ENCODE measurements at places on chromosomes 3 and 15. TPM values are rescaled to one million over a fixed set of nuclear protein-coding genes. Genes with fewer than 3 reads are reported as not detected.

Gene SI
- total RNA-seq, result not detected

Gene GPR27
- total RNA-seq, result 2.3 TPM

Gene IL16
- total RNA-seq, result 4.7 TPM

DNA sequence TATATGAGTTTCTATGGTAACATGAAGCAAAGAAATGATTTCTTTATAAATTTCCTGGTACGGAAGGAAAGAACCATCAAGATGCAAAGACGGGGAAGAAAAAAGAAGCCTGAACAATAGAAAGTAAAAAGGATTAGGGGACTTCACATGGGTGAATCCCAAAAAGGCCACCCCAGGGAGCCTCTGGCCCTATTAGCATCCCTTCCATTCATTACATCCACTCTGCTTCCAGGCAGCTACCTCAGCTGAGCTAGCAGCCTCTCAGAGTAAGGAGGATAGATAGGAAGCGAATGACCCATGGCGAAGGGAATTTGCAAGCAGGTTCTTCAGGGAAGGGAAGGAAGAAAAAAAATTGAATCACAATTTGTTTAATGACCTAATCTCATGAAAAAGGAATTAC, 81.6 kb downstream of the GABRB3 start:
- no peak for DNase-seq

GRCh38 chr3:24237971-24238706, 256.5 kb downstream of the THRB start:
- DNase-seq, result no peak

DNA sequence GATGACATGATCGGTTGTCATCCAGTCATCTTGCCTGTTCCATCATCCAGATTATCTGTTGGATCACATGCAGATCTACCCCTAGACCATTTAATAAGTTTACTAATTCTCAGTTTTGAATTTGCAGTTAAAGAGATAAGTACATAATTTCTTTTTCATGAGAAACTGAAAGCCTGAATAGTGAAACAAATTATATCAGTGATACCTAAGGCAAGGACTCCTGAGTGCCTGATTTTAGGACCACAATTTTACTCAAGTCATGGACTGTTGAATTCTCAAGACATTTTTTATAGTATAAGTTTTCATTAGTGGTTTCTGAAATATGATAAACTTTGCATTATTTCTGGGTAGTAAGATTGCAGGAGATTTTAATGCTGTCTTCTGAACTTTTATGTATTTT, 13.2 kb downstream of the SIDT1 start:
- DNase-seq, result no peak

DNA sequence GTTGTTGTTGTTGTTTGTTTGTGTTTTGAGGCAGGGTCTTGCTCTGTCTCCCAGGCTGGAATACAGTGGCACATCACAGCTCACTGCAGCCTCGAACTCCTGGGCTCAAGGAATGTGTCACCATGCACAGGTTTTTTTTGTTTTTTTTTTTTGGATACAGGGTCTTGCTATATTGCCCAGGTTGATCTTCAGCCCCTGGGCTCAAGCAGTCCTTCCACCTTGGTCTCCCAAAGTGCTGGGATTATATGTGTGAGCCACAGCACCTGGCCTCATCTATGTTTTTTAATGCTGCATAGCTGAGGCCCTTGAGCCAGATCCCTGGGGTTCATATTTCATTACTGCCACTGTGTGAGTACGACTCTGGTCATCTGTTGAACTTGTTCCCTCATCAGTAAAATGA, 352.6 kb downstream of the FEZF2 start:
- no peak for DNase-seq

GRCh38 chr3:156509189-156510174, 45.4 kb downstream of the SSR3 start:
- no peak for DNase-seq

GRCh38 chr3:151299006-151299405, 17.6 kb downstream of the GPR87 start:
- no peak for DNase-seq

DNA sequence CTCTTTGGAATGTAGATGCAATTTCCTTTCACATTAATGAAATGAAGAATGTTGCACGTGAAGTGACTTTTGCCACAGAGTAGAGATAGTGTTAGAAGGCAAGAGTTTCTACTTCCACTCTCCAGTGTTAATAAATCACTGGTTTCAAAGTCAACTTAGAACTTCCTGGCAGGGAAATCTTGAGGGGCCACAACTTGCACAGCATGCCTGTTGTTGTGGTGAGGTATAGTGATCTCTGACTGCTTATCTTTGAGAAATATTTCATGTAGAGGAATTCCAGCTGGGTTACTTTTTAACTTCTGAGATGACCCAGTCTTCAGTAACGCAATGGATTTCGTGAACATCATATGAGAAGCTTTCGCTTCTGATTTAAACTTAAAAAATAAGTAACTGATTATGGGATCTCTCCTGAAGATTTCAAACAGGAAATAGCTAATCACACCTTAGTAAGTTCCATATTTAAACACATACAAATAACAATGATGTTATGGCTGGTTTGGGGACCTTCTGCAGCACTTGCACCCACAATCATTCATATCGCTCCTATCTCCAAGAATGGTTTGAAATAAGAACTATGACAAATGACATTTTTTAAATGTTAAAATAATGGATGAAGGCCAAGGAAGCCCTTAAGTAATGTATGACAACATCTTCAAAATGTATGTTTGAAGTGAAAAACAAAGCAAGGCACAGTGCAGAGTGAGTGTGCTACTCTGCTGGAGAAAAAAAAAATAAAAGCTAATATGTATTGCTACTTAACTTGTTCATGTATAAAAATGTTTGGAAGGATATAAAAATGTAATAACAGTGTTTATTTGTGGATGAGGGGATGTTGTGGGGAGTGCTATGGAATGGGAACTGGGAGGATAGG, 726.5 kb upstream of the NECTIN3 start:
- DNase-seq, result no peak

GRCh38 chr15:47041301-47041700, 676.0 kb upstream of the SEMA6D start:
- DNase-seq, result no peak

DNA sequence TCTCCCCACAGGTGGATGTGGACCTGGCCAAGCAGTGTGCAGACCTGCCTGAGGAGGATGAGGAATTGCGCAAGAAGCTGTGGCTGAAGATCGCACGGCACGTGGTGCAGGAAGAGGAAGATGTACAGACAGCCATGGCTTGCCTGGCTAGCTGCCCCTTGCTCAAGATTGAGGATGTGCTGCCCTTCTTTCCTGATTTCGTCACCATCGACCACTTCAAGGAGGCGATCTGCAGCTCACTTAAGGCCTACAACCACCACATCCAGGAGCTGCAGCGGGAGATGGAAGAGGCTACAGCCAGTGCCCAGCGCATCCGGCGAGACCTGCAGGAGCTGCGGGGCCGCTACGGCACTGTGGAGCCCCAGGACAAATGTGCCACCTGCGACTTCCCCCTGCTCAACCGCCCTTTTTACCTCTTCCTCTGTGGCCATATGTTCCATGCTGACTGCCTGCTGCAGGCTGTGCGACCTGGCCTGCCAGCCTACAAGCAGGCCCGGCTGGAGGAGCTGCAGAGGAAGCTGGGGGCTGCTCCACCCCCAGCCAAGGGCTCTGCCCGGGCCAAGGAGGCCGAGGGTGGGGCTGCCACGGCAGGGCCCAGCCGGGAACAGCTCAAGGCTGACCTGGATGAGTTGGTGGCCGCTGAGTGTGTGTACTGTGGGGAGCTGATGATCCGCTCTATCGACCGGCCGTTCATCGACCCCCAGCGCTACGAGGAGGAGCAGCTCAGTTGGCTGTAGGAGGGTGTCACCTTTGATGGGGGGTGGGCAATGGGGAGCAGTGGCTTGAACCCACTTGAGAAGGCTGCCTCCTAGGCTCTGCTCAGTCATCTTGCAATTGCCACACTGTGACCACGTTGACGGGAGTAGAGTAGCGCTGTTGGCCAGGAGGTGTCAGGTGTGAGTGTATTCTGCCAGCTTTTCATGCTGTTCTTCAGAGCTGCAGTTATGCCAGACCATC, 8.6 kb downstream of the VPS18 start:
- peak; percentile 57 for DNase-seq

DNA sequence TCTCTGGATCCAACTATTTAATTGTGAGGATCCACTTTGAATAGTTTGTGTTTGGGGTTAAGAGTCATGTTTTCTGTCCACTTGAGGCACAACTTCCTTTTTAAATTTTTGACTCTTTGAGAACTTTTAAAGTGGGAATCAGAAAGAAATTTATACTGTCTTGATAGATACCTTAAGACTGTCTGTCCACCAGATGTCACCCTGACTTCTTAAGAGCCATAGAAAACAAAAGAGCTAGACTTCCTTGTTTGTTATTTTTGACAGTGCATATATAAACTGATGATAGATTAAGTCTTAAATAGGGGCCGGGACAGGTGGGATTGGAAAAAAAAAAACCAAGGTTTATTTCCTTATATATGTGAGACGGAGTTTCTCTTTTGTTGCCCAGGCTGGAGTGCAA, 52.1 kb upstream of the WDR72 start:
- DNase-seq, result no peak

DNA sequence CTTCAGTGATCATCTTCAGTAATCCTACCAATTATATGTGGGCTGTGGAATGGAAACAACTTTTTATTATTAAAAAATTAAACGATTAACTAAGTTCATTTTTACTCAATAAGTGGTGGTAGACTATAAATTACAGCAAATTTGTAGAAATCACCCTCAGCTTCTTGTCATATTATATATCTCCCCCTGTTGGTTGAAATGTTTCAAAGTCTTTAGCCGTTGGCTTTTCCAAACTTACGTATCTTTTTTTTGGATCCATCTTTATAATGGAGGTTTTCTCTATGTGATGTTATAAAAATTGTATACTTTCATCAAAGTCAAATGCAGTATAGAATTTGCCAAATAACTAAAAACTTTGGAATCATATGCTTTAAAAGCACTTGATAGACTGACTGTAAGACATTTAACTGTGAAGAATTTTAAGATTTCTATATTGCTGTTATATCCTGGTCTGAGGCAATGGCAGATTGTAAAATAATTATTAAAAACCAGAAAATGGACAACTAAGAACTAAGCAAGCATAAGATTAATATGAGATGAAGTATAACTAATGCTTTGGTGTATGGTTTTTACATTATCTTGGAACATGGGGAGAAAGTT, 44.7 kb downstream of the ATP11B start:
- no peak for DNase-seq

DNA sequence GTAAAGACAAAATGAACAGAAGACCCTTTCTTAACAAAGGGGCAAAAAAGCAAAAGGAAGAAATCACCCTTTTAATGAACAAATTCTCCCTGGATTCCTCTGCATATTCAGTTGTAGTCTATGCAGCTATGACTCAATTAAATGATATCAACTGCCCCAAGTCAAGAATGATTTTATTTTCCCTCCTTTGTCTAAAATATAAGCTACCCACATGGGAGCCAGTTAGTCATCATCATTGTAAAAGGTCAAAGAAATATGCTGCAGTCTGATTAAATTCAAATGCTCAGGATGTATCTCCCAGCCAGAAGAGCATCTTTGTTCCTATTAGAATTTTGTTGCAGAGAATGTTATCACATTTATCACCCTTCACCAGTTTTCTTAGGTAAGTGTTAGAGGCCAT, 84.0 kb downstream of the SST start:
- DNase-seq, result no peak

DNA sequence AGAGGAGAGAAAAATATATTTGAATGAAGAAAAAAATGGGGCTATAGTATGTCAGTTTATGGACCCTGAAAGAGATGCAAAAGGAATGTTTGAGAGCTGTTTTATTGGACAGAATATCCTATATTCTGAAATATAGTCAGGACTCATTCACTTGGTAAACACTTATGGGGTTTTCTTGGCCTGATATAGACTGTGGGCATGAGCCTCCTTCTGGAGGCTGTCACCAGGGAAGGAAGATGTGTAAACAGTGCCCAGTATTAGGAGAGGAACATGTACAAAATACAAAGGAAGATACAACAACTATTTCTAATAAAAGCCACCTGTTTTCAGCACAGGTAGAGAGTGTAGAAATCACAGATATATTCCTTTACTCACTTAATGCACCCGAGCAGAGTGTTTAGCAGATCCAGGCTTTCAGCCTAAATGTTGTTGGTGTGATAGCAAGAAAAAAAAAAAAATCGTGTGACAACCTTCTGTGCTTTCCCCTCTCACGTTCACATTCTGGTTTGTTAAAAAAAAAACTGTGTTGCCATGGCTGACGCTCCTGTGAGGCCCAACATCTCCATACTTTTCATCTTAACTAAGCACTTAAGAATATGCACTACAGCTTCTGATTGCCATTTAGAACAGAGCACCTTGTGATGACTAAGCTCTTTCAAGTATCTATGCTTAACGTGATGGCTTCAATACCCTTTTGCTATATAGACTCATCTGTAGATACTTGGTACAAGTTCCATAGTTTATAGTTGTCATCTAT, 134.1 kb downstream of the MBNL1 start:
- DNase-seq, result no peak

DNA sequence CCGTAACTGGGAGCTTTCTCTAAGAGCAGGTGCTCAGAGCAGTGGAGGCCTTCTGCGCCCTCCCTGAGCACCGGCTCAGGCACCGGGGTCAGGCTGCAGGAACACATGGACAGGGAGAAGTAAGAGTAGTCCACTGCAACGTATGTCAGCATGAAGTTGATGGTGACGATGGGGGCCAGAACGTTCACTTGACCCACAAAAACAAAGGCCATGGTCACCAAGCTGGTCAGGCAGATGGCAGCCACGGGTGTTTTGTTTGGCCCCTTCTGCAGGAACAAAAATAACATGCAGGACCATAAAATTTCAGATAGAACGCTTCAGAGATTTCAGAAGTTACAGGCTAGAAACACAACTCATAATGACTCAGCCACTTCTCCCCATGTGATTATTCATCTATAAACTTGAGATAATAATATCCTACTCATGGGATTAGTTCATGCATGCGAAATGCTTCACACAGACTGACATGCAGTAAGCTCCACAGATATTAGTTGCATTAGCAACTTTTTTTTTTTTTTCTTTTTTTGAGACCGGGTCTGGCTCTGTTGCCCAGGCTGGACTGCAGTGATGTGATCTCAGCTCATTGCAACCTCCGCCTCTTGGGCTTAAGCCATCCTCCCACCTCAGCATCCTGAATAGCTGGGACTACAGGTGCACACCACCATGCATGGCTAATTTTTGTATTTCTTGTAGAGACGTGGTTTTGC, 52.2 kb upstream of the HEG1 start:
- no peak for DNase-seq

All from left cardiac atrium (tissue), 4 donors.